Panc1 (cell line): ENCODE measurements at places on chromosomes 16 and 17. TPM values are rescaled to one million over a fixed set of nuclear protein-coding genes. Genes with fewer than 3 reads are reported as not detected.

DNA sequence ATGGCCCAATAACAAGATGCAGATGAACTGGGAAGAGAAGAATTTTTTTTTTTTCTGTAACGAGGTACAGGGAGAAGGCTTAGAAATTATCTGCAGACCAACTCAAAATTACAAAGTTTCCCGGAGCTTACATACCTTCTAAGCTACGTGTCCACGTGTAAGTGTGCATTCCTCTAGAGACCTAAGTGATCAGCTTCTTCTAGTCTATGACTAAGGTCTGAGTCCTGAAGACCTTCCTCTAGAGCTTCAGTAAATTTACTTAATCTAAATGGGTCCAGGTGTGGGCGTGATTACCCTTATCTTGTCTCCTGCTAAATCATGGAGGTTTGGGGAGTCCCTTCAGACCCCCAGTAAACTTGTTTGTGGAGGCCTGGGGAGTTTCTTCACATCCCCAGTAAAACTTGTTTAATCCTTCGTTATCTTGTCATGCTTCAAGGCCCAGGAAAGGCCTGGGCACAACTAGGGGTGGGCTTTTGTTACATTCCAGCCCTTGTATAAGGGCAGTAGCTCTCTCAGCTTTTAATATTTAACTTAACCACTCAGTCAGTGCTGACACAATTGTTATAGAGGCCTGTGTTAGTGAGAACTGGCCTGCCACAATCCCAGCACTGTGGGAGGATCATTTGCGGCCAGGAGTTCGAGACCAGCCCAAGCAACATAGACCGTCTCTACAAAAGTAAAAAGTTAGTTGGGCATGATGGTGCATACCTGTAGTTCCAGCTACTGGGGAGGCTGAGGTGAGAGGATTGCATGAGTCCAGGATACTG is 342.3 kb downstream of the SNX29 start:
- no peak for DNase-seq

- DNase-seq: no peak
Observed at GRCh38 chr16:81921085-81921814, 90.0 kb downstream of the SDR42E1 start.

CCL3 gene
- 1.1 TPM for total RNA-seq

DNA sequence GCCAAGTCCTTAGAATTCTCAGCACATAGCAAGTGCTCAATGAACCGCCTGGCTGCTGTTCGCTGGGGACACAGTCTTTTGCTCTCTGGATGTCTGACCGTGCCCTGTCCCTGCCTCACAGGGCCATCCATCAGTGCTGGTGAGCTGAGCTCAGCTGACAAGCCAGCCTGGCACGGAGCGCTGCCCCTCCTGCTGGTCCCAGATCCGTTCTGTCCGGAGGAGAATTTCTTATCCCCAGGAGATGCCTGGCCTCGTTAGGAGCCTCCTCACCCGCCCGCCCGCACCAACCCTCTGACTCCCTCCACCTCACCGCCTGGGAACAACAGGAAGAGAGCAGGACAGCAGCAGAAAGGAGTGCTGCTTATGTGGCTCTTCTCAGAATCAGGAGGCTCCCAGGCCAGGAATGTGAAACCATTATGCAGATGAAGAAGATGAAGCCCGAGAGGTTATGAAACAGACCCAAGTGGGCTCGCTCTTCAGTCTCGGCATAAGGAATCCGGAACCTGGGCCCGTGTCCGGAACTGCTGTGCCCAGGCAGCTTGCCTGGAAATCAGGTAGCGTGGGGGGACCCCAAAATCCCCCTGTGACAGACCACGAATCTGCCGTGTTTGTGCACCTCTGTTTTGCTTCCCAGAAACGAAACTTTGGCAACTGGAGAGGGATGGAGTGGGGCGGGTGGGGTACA is 28.8 kb upstream of the RMI2 start:
- no peak for DNase-seq

DNA sequence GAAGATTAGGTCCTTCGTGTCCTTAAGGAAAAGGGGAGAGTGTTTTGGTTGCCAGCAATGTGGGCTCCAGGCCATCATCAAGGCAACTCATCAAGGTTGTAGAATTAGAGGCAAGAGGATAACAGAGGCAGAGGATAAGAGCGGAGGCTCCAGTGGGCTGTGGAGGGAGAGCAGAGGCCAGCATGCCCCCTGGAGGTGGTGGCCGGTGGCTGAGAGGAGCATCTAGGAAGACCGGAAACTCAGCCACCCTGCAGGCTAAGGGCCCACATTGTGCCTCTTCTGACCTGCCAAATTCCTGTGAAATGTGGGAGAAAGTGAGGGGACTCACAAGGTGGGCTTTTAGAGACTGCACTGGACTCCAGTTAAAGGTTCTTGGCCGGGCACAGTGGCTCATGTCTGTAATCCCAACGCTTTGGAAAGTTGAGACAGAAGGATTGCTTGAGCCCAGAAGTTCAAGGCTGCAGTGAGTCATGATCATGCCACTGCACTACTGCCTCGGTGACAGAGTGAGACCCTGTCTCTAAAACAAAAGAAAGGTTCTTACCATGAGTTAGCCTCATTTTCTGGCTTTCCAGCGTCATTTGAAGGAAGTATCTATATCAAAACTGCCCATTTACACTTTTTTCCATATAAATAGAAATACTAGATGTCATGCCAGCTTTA is 62.7 kb upstream of the ADORA2B start:
- no peak for DNase-seq

GRCh38 chr16:4915226-4915761 is 21.7 kb downstream of the PPL start:
- no peak for DNase-seq

- no peak for DNase-seq
Observed at GRCh38 chr17:71224824-71225575, 895.8 kb upstream of the SOX9 start.

GNG13 gene
- 0.23 TPM for total RNA-seq

- no peak for DNase-seq
Observed at GRCh38 chr17:62809656-62810055, 1.5 kb upstream of the MARCHF10 start.

SLC6A2 gene
- 0.10 TPM for total RNA-seq

GRCh38 chr16:3819746-3820724 is 60.5 kb downstream of the CREBBP start:
- DNase-seq: peak; percentile 24

GRCh38 chr17:8957721-8958120 is 7.8 kb downstream of the PIK3R5 start:
- no peak for DNase-seq

KCNG4 gene
- total RNA-seq: not detected

- no peak for DNase-seq
Observed at GRCh38 chr17:31554930-31555329, 163.5 kb downstream of the RAB11FIP4 start.

ALOX15 gene
- total RNA-seq: not detected

GRCh38 chr16:66712512-66712911 is 16.0 kb upstream of the CMTM4 start:
- DNase-seq: no peak

NPIPA7 gene
- total RNA-seq: 5.6 TPM

DNA sequence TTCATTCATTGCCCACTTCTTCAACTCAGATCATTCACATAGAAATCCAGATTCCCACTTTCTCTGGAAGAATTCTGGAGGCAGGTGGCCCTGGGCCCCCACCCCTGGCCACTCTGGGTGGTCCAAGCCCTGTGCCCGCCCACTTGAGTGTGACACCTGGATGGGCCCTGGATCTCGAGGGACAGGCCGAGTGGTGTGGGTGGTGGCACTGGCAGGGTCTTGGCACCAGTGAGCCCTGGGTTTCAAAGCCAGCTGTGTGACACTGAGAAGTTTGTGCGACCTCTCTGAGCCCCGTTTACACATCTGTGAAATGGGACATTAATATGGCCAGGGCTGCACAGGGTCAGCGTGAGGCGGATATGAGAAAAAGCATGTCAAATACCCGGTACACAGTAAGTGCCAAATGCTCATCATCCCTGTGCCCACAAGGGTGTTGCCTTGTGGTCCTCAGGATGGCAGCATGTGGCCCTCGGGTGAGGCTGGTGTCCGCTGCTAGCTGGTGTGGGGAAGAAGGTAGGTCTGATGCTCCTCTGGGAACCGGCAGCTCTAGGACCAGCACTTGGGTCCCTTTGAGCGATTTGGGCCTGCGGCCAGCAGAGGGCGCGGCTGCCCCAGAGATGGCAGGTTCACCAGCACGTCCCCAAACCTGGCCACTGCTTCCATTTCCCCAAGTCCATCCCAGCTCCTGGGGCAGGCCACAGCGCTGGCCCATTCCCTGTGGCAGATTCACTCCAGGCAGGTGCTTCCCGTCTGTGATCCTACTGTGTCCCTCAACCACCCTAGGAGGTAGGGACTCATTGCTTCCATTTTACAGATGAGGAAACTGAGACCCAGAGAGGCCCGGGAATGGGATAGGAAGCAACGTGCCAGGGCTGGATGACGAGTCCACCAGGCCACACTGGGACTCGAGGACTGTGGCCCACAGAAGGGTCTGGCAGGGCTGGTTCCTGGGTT is 3.6 kb downstream of the OSGIN1 start:
- DNase-seq: peak; percentile 45

NDUFAF8 gene
- total RNA-seq: 75.8 TPM

DNA sequence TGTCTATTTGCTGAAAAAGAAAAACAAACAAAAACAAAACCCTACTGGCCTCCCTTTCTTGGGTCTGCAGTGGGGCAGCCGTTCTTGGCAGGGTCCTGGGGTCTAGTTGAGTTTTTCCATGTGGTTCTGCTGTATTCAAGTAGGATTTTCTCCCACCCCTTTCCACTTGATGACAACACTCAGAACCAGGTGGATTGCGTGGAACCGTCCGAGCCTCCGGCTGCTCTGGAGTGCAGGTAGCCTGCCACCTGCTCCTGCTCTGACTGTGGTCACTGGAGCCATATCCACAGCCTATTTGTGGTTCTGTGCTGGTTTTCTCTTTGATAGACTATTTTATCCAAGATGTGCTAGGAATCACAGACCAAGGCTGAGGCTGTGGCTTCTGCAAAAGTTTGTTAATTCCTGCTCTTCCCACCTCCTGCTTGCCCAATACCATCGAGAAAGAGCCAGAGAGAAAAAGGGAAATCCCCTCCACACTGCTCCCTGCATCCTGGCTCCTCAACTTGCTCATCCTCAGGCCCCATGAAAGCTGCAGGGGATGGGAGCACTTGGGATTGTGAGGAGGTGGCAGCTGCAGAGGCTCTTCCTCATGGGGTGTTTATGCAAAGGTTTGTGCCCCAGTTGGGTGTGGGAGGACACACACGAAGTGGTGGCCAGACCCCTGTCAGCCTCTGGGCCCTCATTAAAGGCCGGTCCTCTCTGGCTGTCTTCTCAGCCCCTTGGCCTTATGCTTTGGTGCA is 377.8 kb upstream of the TNRC6C start:
- DNase-seq: no peak

DNA sequence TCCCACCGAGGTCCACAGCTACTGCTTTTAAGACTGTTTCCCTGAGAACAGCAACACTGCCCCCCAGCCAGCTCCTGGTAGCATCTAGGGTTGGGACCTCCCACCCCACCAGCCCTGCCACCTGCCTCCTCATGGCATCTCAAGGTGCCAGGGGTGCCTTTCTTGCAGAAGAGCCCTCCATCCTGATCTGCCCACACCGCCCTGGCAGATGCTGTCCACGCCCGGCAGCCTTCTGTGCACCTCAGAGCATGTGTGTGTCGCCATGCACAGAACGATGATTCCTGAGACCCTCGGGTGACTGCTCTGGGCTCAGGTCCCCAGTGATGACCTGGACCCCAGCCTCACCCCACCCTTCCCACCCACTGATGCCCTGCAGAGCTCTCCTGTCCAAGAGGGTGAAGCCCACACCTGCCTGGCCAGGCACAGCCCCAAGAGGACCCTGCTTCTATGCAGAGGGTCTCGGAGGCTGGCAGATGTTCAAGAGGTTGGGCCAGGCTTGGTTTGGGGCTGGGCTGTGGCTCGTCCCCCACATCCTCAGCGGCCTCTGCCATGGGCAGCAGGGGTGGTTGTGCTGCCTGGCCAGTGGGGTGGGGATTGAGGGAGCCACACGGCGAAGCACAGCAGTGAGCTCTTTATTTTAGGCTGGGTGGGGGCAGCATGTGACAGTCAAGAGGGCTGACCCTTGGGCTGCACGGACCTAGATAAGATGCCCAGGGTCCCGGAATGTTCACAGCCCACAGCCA is 5.2 kb upstream of the SPATA2L start:
- DNase-seq: no peak

DNA sequence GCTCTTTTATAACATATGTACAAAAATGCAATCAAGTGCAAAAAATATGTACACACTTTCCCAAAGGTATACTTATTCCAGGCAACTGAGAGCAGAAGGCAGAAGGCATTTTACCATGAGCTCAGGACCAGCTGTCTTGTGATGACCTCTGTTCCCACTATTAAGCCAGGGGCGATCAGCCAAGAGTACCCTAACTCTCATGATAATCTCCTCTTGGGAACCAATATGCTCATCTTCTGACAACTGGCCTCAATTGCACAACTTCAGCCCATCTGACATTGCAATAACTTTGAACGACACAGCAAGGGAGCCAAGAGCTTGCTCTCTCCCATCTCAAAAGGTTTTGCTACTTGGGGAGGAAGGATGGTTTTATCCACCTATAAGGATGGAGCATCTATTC is 471.9 kb downstream of the HS3ST3B1 start:
- no peak for DNase-seq

- DNase-seq: no peak
Observed at GRCh38 chr17:40374821-40375498, 10.4 kb upstream of the GJD3 start.

GRCh38 chr17:78484271-78485246 is 92.6 kb downstream of the DNAH17 start:
- no peak for DNase-seq

DNA sequence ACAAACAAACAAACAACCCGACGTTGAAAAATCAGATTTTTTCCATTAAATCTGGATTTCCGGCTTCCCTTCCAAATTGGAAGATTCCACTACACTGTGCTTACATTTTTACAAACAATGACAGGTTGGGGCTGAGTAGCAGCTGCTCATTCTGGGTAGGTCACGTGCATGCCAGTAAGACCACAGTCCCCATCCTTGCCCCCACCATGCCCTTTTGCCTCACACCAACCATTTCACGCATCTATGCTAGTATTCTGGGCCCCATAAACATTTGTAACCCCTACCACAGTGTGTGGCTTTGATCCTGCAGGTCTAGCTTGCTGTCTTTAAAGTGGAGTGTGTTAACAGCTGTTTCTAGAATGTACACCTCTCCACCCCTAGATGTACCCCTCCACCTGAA is 366.1 kb downstream of the XYLT1 start:
- no peak for DNase-seq

- no peak for DNase-seq
Observed at GRCh38 chr17:236641-237405, 55.4 kb upstream of the DOC2B start.

SAT2 gene
- total RNA-seq: 74.8 TPM
